Pancreas (tissue), 10 donors: ENCODE measurements at places on chromosomes 12 and 14. TPM values are rescaled to one million over a fixed set of nuclear protein-coding genes. Genes with fewer than 3 reads are reported as not detected.

GRCh38 chr14:74922752-74923401 is at the start of gene RPS6KL1:
RPS6KL1 (minus strand) TSS chr14:74923260; CDS start chr14:74921541, 1,719 bp downstream.
- no peak within 1 kb of the TSS for H3K27ac ChIP-seq
- H3K4me3 ChIP-seq, result peak within 1 kb of the TSS; percentile 91
- H3K27me3 ChIP-seq, result no peaks in the 10 kb centered on the region
- no peaks in the 10 kb centered on the region for H3K36me3 ChIP-seq

DNA sequence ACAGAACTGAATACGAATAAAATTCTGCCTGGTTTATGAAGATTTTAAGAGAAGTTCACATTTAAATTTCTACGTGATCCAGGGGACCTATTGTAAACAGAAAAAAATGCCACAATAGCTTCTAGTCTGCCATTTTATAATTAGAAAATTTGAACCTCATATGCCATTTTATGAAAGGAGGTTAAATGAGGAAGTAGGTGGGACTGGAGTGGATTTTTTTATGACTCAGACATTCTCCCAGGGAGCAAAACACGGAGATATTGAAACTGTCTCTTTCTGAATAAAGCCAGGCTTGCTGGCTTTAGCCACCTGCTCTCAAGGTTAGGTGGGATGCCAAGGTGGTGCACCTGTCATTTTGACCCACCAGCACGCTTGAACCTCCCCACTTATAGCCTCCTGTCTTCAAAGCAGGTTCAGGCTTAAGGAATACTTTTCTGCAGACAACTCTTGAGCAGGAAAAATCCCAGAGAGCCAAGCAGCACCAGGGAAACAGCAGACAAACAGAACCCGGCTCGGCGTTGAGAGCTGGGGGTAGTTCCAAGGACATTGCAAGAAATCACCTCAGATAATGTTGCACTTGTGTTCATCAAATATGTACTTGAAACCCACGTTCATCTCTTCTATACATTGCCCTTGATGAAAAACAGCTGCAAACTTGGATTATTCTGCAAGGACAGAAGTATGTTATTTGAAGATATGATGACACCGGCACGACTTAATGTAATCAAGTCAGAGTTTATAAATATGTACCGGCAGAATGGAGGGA is 203.7 kb downstream of the PPM1H start:
- H3K4me1 ChIP-seq, result peaks cover 10% of the 10 kb centered on the region
- peak overlapping the region; percentile 47 for H3K27ac ChIP-seq
- H3K4me3 ChIP-seq, result no peak overlapping the region
- DNase-seq, result no peak
- no peaks in the 10 kb centered on the region for H3K36me3 ChIP-seq

GRCh38 chr14:104428333-104428851 is 151.2 kb upstream of the C14orf180 start:
- no peaks in the 10 kb centered on the region for H3K36me3 ChIP-seq
- H3K27me3 ChIP-seq, result no peaks in the 10 kb centered on the region
- DNase-seq, result no peak
- H3K27ac ChIP-seq, result no peak overlapping the region
- no peaks in the 10 kb centered on the region for H3K4me1 ChIP-seq

DNA sequence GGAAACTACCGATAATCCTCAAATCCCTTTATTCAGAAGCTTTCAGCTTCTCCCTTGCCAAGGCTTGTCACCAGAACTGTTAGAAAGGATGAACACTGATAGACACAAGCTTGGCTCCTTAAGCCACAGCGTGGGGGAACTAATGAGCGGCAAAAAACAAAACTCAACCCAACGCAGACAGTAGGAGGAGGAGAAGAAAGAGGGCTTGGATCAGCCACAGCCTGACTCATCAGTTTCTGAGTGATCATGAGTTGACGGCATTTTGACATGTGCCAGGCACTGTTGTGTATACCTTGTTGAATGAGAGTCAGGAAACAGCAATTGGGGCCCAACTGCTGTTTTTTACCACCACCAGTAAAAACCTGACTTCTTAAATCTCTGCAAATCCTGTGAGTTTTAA is 23.7 kb downstream of the PLXNC1 start:
- no peak overlapping the region for H3K27ac ChIP-seq
- no peak for DNase-seq
- no peak overlapping the region for H3K4me3 ChIP-seq
- H3K27me3 ChIP-seq, result no peaks in the 10 kb centered on the region
- H3K4me1 ChIP-seq, result no peaks in the 10 kb centered on the region

GRCh38 chr14:21241218-21241819 is 27.9 kb downstream of the HNRNPC start:
- no peak overlapping the region for H3K4me3 ChIP-seq
- H3K4me1 ChIP-seq, result peaks cover 45% of the 10 kb centered on the region
- no peaks in the 10 kb centered on the region for H3K27me3 ChIP-seq
- no peak overlapping the region for H3K27ac ChIP-seq

- H3K36me3 ChIP-seq, result no peaks in the 10 kb centered on the region
- H3K4me1 ChIP-seq, result peaks cover 6% of the 10 kb centered on the region
- H3K27ac ChIP-seq, result no peak overlapping the region
- DNase-seq, result no peak
These were observed 5.8 kb upstream of the TNFRSF1A start for GRCh38 chr12:6347367-6348338.

DNA sequence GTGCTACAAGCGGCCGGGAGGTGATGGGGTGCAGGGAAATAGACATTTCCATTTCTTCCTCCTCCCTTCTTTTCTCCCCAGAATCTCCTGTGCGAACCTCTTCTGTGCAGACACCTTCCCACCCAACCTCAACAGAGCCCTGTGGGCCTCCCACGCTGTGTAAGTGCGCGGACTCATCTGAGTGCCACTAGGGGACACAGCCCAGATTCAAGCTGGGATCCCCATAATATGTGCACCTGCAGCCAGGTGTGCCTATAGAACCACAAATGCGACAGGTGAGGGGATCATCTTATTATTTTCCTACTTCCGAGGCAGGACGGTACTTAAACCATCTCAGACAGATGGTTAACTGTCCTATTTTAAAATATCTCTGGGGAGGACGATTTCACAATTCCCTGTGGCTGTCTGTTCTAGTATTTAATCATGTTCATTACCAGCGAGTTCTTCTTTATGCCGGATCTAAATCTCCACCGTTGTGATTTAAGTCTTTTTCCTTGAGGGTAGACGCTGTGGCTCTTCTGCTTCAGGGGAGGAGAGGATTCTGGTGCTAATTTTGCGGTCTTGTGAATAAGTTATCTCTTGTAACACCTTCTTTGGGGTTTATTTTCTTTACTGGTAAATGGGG is 17.2 kb upstream of the CACNA1C start:
- no peaks in the 10 kb centered on the region for H3K4me1 ChIP-seq
- no peak overlapping the region for H3K27ac ChIP-seq
- DNase-seq, result no peak
- H3K36me3 ChIP-seq, result no peaks in the 10 kb centered on the region
- H3K4me3 ChIP-seq, result no peak overlapping the region

Gene TCL1B
- polyA plus RNA-seq, result not detected

Gene NELL2
- 0.77 TPM for polyA plus RNA-seq

Gene AJUBA
- 9.5 TPM for polyA plus RNA-seq

Gene NPFF
- polyA plus RNA-seq, result not detected

Gene LRRC74A
- polyA plus RNA-seq, result 0.07 TPM

Gene FGD6
- polyA plus RNA-seq, result 1.7 TPM

Gene KITLG
- polyA plus RNA-seq, result 1.5 TPM

Gene SLCO1A2
- not detected for polyA plus RNA-seq

Gene FKBP11
- polyA plus RNA-seq, result 155 TPM
